H4 (cell line): ENCODE measurements at places on chromosomes 7 and 10.
A peak's percentile ranks its signal among the peaks of the same experiment; 100 is the strongest.

DNA sequence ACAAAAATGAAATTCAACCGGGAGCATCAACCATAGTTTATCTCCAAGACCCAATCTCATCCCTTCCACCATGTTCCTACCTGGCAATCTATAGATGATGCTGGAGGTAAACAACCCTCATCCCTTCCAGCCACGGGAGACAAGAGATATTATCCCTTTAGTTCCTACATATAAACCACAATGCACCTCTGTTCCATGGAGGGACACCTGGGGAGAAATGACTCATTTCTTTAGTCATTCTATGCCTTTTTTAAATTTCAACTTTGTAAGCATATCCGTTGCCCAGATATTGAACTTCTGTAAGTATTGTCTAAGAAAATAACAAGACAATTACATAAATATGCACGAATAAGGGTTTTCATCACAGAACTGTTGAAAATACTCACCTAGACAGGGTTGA is 15.5 kb upstream of the SFMBT2 start:
- no peak for DNase-seq

DNA sequence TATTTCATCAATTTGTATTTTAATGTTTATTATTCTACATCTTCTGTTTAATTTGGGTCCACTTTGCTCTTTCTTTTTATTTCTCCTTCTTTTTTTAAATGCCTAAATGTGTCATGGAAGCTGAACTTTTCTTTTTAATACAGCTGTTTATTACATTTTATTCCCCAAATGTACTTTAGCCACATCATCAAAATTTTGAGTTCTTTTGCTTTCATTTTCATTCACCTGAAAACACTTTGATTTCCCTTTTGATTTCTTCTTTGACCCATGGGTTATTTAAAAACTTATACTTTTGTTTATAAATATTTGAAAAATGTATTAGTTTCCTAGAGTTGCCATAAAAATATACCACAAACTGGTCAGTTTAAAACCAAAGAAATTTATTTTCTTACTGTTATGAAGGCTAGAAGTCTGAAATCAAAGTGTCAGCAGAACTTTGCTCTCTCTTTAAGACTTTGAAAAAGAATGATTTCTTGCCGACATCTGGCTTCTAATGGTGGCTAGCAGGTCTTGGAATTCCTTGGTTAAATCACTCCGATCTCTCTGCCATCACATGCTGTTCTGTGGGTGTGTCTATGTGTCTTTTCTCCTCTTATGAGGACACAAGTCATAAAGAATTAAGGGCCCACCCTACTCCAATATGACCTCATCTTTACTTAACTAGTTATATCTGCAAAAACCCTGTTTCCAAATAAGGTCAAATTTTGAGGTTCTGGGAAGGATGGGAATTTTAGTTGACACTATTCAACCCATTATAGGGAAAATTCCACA is 225.5 kb downstream of the ANKRD7 start:
- DNase-seq: peak; percentile 53

GRCh38 chr7:151374139-151374538 is 32.5 kb downstream of the NUB1 start:
- no peak for DNase-seq

GRCh38 chr10:103646304-103646703 is 152.8 kb downstream of the NEURL1 start:
- DNase-seq: no peak

GRCh38 chr7:41130086-41130485 is 572.8 kb downstream of the INHBA start:
- no peak for DNase-seq

DNA sequence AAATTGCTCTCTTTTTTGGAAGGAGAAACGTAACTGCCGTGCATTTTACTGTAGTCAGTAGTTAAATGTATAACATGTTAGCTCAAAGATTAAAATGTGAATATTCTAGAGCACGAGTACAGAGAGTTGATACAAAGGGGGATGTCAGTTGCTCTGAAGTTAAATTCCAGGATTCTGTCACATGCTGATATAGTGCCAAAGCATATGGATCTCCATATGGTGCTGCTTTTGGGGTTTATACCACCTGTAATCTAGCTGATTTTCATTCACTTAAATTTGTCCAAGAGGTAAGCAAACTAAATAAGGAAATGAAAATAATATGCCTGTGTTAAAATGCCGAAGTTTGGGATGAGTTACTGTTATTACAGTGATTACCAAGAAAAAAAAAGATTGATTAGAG is 298.6 kb downstream of the EXOC4 start:
- DNase-seq: no peak

- no peak for DNase-seq
These were observed 3.7 kb downstream of the GPER1 start for GRCh38 chr7:1091644-1092027.

GRCh38 chr7:6432781-6433180 is 15.0 kb downstream of the DAGLB start:
- no peak for DNase-seq

DNA sequence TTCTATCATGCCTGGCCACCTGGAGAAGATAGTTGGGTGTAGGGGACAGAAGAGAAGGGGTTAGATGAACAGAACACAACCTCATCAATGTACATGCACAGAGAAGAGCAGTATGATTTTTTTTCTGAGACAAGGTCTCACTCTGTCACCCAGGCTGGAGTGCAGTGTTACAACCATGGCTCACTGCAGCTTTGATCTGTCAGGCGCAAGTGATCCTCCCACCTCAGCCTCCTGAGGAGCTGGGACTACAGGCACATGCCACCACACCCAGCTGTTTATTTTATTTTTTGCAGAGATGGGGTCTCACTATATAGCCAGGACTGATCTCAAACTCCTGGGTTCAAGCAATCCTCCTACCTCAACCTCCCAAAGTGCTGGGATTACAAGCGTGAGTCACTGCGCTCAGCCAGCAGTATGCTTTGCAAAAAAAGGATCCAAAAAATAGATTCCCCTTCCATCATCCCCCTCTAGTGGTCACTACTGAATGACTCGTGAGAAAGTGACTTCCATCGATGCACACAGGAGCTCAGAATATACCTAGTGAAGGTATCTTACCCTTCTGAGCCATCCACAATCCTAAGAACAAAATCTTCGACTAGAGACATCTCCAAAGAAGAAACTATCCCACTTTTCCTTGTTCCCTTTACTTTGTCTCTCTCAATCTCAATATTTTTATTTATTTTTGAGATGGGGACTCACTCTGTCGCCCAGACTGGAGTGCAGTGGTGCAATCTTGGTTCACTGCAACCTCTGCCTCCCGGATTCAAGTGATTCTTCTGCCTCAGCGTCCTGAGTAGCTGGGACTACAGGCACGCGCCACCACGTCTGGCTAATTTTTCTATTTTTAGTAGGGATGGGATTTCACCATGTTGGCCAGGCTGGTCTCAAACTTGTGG is 21.0 kb downstream of the ZCWPW1 start:
- peak; percentile 77 for DNase-seq

DNA sequence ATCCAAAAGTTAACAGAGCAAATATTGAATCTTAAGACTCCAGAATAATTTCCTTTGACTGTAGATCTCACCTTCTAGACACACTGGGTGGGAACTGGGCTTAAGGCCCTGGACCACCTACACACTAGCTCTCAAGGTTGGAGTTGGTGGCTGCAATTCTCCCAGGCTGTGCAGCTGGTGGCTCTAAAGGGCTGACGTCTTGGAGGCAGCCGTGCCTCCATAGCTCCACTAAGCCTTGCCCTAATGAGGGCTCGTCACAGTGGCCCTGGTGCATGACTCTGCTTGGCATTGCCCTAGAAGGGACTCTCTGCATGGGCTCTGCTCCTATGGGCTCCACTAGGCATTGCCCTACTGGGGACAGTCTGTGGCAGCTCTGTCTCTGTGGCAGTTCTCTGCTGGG is 1005.2 kb downstream of the CCSER2 start:
- no peak for DNase-seq

DNA sequence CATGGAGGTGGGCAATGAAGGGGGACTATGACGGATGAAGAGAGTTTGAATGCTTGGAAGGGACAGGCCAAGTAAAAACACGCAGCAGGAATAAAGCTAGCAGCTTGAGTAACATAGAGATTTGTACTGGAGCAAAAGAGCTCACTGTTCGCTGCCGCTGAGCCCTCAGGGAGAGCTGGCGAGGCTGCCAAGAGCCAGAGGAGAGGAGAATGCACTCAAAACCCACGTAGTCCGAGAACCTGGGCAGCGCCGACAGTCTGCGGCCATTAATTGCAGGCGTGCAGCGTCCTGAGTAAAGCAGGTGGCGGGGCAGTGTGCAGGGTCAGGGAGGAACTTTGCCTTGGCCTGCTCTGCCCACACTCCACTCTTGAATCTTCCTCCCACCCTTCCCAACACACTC is 68.2 kb downstream of the SLC37A3 start:
- DNase-seq: no peak

- DNase-seq: peak; percentile 76
These were observed 61.5 kb downstream of the NKX6-2 start for GRCh38 chr10:132724446-132724845.

DNA sequence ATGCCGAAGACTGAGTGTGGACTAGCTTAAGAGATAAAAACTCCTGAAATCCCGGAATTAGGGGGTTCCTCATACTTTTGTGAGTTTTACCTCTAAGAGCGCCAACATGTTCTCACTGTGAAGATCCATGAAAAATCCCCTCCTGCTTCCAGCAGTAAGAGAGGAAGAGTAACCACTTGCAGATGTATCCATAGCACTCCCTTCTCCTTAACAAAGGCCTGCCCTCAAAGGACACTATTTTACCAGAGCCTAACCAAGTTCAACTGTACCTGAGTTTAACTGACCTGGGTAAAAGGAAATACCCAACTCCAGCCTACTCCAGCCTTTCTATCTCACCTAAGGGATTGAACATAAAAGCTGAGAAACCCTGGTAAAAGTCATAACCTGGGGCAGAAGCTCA is 280.9 kb downstream of the POLR1F start:
- no peak for DNase-seq

DNA sequence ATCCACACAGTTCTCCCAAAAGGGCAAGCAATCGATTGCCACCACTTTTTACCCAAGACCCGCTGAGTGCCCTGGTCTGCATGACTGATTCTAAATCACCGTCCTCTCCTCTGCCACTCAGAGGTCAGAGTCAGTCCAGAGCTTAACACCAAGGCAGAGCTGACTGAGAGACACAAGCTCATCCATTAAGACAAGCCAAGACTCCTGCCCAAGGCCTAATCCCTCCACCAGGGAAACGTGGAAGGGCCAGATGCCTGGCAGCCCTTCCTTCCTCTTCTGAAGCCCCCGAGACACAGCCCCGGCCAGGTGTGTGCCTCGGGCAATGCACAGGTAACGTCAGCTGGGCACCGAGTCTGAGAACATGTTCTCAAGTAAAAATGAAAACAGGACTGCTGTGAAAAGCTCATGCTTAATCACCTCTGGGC is 51.7 kb downstream of the DIP2C start:
- DNase-seq: no peak

DNA sequence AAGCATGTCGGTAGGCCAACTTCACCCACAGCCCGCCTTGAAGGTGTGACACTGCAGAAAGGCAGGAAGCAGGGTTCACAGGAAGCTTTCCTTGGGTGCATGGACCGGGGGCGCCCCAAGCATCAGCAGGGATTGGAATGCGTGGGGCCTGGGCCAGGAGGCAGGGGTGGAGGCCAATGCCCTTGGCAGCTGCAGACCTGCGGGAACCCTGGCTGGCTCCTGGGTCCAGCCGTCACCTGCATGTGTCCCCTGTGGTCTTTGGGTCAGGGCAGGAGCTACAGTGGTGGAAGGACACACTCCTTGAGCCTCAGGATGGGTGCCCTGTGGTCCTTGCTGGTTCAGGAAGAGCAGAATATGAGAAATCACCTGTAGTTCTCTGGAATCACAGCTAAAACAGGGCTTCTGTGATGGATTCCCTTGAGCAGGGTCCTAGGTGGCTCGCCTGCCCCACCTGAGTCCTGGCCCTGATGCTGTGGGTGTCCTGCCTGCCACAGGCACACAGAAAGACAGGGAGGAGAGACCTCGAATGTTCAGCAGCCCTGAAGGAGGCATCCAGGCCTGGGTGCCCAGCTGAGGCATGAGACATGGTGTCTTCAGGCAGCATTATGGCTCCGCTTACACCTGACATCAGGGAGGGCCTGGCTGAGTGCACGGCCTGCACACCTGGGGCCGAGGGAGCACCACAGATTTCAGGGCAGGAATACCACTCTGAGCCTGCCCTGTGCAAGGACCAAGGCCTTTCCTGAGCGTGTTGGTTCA is 15.1 kb downstream of the ANTXRL start:
- no peak for DNase-seq

DNA sequence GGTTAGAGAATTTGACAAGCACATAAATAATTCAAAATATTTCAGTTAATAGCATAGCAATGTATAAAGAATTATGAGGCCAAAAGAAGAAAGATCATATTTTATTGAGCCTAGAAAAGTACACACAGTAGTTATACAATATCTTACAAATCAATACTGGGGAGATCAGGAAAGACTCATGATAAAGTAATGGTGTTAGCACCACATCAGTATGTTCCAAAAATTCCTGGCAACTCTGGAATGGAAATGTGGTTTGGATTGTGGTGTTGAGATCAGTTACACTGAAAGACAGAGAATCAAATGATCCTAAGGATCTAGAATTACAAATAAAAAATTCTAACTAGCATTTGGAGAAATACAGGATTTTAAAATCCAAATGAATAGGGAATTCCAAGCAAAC is 420.5 kb upstream of the CNTNAP2 start:
- DNase-seq: no peak

GRCh38 chr10:116866987-116867595 is 17.8 kb downstream of the ENO4 start:
- peak; percentile 28 for DNase-seq

DNA sequence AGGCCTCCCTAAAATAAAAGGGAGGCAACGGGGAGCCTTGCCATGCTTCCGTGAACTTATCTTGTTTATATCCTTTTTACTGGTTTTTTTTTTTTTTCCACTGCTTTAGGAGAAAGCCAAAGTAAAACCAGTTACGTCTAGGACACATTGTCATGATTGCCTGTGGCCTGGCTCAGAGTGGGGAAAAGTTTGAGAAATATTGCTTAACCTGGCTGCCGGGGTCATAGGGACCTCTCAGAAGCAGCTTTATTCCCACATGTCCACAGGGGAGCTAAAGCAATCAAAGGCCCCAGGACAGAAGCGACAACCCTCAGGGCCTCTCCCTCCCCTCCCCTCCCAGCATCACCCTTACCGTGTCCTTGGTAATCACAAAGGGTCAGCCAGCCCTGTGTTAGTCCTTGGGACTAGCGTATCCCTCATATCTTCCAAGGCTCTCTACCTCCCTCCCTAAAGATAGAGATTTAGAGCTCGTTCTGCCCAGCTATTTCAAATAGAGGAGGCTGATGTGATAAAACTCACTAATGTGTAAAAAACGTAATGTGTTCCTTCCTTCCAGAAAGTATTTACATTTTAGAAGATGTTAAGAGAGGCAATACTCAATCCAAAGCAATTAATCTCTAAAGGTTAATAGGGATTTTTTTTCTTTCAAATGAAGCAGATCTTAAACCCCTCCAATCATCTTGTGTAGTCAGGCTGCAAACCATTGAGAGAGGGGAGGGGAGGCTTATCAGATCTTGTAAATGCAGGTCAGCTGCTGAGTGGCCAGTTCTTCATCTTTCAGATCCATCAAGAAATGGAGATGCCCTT is 64.8 kb upstream of the PRKAR2B start:
- no peak for DNase-seq

DNA sequence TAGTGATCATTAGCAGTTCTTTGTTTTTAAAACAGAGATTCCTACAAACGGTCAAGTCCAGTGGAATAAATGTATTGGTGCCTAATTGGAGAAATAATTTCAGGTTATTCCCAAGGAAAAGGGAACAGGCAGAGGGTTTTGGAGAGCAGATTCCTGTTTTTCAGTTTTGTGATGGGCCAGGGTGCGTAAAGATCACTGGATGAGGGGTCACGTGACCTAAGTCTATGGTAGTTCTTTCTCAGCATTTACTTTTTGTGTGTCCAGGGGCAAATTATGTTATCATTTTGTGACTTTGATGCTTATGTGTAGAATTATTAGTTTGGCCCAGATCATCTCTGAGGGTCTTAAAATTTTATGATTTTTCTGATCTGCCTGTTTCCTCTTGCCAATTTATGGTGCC is 15.2 kb downstream of the CHN2 start:
- DNase-seq: no peak
